ENCODE measurements at places on chromosomes 2 and 18.

DNA sequence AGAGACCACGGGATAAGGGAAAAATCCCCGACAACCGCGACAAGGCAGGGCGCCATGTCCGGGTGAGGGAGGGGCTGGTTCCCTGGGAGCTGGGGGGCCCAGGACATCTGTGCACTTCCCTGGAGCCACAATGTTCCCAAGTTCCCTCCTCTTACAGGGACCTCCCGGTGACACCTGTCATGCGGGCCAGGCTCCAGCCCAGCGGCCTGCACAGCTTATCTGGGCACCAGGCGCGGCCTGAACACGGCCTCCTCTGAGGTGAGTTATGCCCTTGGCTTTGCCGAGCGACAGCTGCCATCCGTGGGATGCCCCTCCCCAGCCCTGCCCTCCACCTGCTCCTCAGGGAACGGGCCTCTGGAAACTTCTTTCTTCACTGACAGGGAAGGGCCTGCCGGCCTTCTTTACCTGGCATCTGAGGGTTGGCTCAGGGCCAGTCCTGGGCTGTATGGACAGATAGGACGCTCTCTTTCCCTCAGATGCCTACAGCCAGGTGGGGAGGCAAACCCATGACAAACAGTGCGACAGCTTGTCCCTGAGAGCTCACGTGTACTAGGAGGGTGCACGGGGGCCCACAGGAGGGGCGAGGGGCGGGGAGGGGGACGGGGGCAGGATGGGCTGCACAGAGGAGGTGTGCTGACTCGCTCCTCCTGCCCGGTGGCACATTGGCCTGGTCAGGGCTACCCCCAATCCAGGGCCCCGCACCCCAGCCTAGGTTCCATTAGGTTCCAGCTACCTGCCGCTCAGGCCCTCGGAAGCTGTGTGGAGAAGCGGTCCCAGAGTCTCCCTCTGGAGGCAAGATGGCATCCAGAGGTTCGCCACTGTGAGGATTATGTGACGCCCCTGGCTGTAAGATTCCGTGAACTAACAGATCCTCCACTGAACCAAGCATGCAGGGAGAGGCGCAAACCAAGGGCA, 34.9 kb upstream of the HPCAL1 start:
- no peak for DNase-seq

- DNase-seq, result peak; percentile 23
Measured at GRCh38 chr2:166334805-166335204, 40.9 kb downstream of the SCN9A start.

DNA sequence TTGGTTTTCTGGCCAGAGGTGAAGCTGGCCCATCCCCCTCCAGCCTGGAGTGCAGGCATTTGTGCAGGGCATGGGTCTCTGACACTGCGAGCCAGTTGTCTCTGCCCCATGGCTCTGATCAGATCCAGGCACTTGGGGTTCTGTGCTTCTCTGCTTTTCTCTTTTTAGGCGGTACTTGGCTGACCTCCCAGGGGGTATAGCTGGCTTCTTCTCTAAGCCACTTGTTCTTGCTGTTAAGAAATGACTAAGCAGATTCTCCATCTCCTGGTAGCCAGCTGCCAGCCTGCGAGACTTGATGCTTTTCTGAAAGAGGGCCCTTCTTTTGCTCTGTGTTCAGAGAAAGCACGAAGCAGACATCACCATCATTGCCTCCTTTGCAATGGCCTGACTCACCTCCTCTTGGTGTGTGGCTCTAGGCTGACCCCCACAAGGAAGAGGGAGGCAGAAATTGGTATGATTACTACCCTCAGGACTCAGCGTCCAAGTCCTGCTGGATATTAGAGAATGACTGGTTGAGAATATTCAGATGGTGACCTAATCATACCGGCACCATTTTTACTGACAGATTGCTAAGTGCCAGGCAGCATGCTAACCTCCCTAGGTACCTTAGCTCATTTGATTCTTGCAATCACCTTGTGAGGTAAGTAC, 32.7 kb downstream of the TNP1 start:
- no peak for DNase-seq

GRCh38 chr2:143696651-143697050, 567.4 kb downstream of the ARHGAP15 start:
- DNase-seq, result no peak

GRCh38 chr2:186717320-186718007, 23.6 kb downstream of the FAM171B start:
- DNase-seq, result no peak

DNA sequence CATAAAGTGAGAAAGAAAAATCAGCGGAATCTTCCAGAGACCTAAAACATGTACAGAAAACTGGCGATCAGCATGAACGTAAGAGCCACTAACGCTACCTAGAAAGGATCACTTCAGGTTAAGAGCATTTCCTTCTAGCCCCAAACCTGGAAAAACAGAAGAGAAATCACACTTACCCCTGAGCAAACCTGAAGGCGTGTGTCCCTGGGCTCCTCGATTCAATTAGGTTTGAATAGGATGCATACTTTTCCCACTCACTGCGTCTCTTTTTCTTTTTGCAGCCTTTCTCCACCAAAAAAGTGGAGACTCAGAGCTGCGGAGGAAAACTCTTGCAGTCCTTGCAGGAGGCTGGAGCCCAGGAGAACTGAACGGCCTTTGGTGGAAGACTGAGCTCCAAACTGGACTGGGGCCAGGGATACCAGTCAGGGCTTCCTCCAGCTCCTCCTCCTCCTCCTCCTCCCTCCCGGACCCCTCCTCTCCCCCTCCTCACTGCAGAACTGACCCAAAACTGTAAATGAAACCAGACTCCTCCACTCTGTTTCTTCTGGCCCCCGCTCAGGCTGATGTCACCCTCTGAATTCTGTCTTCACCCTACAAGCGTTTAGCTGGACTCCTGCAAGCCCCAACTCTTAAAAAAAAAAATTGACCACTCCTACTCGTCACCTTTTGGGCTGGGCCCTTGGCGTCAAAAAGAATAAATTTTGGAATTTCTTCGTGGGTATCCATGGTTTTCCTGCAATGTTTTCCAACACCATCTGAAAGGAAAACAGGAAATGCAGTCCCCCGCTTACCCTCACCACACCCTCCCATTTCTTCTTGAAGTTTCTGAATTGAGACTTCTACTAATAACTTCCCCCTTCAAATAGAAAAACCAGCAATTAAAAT, at the start of gene COL6A3:
TSS of gene COL6A3 (minus strand) at position 388 of the 885 bp plus-strand sequence. CDS start 17,347 bp downstream, outside the sequence.
- no peak for DNase-seq

GRCh38 chr2:177756336-177756735, 316.2 kb downstream of the PDE11A start:
- DNase-seq, result no peak

- no peak for DNase-seq
Measured at GRCh38 chr2:157986761-157987160, 110.6 kb upstream of the ACVR1 start.

DNA sequence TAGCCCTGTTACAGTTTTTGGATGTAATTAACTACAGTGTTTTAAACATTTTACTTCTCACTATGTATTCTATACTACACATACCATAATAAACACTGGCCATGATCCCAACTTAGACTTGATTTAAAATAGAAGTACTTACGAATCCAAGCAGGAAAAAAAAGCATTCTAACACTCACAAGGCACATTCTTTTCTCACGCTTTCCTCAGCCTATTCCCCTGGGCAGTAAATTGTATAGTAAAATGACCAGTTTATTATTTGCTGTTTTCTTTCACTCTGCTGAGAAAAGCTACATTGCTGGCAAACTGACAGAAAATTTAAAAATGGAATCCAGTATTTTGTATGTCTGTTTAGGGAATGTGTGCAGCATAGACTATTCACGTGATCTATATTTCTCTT, 2.8 kb upstream of the TANC1 start:
- DNase-seq, result no peak

GRCh38 chr2:241929551-241930490, 60.3 kb downstream of the RTP5 start:
- DNase-seq, result no peak

- DNase-seq, result peak; percentile 13
Measured at GRCh38 chr2:26720322-26721114, 28.0 kb downstream of the KCNK3 start.

- no peak for DNase-seq
Measured at GRCh38 chr2:130756874-130757668, 1.7 kb downstream of the AMER3 start.

DNA sequence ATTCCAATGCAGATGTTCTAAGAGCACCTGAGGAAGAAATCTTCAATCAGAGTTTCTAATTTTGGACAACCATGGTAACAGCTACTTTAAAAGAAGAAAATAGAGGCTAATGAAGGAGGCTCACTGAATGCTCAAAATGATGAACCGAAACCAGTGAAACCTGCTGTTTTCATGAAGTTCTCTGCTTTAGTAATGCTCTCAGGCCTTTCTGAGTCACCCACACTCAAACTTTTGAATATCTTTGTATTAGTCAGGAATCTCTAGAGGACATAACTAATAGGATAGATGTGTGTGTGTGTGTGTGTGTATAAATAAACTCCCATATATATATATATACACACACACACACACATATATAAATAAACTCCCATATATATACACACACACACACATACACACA, 76.9 kb upstream of the RIT2 start:
- DNase-seq, result no peak

DNA sequence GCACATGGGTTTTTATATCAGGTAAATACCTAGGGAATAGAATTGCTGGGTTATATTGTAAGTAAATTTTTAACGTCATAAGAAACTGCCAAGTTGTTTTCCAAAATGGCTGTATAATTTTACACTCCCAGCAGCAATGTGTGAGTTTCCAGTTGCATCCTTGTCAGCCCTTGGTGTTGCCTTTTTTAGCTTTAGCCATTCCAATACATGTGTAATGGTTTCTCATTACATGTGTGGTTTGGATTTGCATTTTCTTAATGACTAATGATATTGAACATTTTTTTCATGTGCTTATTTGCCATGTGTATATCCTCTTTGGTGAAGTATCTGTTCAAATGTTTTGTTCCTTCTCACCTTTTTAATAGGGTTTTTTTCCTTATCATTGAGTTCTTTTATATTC, 70.8 kb downstream of the ABI2 start:
- DNase-seq, result no peak

DNA sequence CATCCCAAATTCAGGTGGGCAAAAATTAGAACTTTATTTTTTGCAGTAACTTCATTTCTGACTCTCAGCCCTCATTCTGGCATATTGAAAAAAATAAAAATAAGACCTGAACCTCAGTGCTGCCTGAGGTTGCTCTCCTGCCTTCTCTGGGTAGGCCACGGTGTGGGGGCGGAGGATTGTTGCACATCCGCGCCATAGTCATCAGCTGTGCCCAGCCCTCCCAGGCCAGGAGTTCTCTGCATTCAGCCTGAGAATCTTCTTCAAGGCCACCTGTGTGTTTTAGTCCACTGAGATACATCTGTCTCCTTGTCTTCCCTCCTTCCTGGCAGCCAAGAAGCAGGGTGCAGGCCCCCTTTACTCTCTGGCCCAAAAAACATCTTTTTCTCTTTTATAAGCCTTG, 94.7 kb downstream of the ARMC9 start:
- DNase-seq, result no peak

GRCh38 chr2:76953733-76954347, 568.3 kb downstream of the LRRTM4 start:
- peak; percentile 27 for DNase-seq

- no peak for DNase-seq
Measured at GRCh38 chr2:241087420-241088268, 14.4 kb downstream of the MTERF4 start.

GRCh38 chr2:37855283-37856041, 69.6 kb upstream of the RMDN2 start:
- DNase-seq, result no peak

GRCh38 chr2:60899230-60899891, 18.0 kb downstream of the REL start:
- DNase-seq, result no peak

DNA sequence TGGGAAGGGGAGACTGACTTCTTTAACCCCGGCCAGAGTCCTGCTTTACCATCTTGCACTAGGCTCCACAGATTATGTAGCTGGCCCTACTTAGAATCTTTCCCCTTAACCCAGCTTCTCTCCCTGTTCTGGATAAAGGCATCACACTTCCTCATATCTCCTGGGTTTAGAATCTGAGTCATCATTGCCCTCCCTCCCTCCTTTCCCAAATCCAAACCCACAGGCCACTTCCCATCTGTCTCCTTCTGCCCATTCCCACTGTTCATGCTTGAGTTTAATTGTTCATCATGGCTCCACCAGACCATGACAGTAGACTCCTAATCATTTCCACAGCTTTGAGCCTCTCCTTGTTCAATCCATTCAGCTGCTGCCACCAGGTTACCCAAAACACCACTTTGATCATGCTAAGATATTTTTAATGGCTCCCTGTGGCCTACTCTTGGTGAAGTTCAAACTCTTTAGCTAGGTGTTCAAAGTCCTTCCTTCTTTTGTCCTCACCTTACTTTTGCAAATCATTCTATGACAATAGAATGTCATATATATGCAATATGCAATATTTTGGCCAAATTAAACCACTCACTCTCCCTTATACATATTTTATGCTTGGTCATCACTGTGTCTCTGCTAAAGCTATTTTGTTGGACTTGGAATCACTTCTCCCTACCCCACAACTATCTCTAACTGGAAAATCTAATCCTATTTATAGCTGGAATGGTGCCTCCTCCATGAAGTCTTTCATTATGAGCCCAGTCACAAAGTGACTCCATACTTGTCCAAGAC, 5.5 kb downstream of the PDE11A start:
- DNase-seq, result no peak

- DNase-seq, result no peak
Measured at GRCh38 chr2:74227646-74228045, 29.2 kb downstream of the MTHFD2 start.

Data from NCI-H774 (cell line).